ENCODE measurements at places on chromosomes 4 and X. TPM values are rescaled to one million over a fixed set of nuclear protein-coding genes. Genes with fewer than 3 reads are reported as not detected.

The EDA2R gene
- total RNA-seq = 7.1 TPM

The SPIN2A gene
- total RNA-seq = 0.18 TPM

The RHOXF2 gene
- not detected for total RNA-seq

The TNIP3 gene
- 0.81 TPM for total RNA-seq

The F11 gene
- total RNA-seq = not detected

The PF4V1 gene
- 4.9 TPM for total RNA-seq

The PAGE4 gene
- not detected for total RNA-seq

The KDR gene
- total RNA-seq = 9.9 TPM

The TCEAL3 gene
- 49.9 TPM for total RNA-seq

The TMSB15A gene
- 0.36 TPM for total RNA-seq

The CT45A5 gene
- total RNA-seq = not detected

The RAB40A gene
- 0.16 TPM for total RNA-seq

The TNIP2 gene
- total RNA-seq = 51.7 TPM

The RFC1 gene
- total RNA-seq = 16.8 TPM

The ADH7 gene
- total RNA-seq = not detected

The DUX4 gene
- not detected for total RNA-seq

The HTR2C gene
- not detected for total RNA-seq

The ASB12 gene
- not detected for total RNA-seq

The TENM3 gene
- total RNA-seq = 0.81 TPM

The IBSP gene
- total RNA-seq = not detected

The SPATA18 gene
- 3.7 TPM for total RNA-seq

The TCEAL7 gene
- 4.2 TPM for total RNA-seq

The RIBC1 gene
- total RNA-seq = 0.16 TPM

The ANOS1 gene
- 9.7 TPM for total RNA-seq

The PNCK gene
- total RNA-seq = 0.90 TPM

The SHISA3 gene
- 28.0 TPM for total RNA-seq

The CT55 gene
- total RNA-seq = not detected

The ARHGAP36 gene
- not detected for total RNA-seq

The MAGEE2 gene
- total RNA-seq = not detected

The PRPS2 gene
- total RNA-seq = 33.6 TPM
